ENCODE measurements at places on chromosomes 4 and X.
A peak's percentile ranks its signal among the peaks of the same experiment; 100 is the strongest.

- no peak for DNase-seq
These were observed 109.9 kb downstream of the RAPGEF2 start for GRCh38 chr4:159212675-159213293.

DNA sequence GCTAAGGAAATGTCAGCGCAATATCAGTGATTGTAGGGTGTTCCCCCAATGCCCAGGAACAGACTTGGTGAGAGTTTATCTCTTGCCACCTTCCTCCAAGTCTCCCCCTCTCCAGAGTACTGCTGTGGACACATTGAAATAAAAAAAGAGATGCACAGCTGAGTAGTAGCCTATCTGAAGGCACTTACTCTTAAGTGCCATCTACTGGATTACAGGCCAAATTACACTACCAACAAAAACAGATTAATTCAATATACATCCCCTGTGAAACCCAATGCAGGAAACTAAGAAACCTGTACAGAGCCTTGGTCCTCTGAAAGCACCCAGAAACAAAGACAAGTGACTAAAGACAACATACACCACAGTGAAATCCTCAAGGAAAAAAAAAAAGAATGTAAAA, 460.3 kb downstream of the ZIC3 start:
- DNase-seq, result peak; percentile 20

DNA sequence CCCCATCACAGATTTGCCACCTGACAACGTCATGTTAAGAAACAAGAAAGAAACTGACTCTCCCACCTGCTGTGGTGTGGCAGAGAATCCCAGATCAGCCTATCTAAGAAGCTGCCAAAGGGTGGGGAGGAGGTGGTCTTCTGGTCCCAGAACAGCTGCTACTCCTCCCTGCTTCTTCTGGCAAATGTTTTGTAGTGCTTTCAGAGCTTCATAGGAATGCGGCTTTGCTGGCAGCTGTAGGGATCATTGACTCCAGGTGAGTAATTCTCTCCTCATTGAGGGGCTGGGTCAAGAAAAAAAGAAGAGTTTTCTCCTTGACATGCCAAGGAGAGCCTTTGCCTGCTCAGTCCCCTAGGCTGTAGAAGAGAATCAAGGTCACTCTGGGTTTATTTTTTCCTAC, 23.3 kb downstream of the NRK start:
- DNase-seq, result no peak

GRCh38 chrX:72368796-72369195, 63.1 kb upstream of the CITED1 start:
- DNase-seq, result no peak

GRCh38 chr4:37988670-37989069, 28.5 kb downstream of the PTTG2 start:
- DNase-seq, result no peak

DNA sequence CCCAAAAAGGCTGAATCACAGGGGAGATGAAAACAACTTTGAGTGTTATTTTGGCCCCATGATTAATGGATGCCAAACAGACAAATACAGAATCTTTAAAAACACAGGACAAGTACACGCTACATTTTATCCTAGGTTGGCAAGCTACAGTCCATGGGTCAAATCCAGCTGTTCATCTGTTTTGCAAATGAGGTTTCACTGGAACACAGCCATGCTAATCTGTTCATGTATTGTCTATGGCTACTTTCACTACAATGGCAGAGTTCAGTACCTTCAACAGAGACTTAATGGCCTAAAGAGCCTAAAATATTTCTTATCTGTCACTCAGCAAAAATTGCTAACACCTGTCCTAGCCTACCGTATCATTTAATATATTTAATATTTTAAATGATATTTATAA, 1548.5 kb upstream of the IGFBP7 start:
- DNase-seq, result no peak

All from lung microvascular endothelial cell (primary cell).